Calu3 (cell line): ENCODE measurements at places on chromosomes 12 and 14. TPM values are rescaled to one million over a fixed set of nuclear protein-coding genes. Genes with fewer than 3 reads are reported as not detected.

DNA sequence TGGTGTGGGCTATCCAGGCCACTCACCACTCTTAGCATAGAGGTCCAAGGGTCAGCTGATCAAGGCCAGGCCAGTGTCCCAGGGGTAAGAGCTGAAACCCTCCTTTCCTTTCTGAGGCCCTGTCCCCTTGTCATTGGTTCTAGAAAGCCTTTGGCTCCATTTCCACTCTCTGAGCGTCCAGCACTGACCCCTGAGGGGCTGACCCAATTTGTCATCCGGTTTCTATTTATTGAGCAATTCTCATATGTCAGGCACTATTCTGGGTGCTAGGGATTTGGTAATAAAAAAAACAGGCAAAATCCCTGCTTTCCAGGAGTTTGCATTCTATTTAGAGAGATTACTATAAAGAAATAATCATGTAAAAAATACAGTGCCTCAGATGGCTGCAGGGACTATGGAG lies 3.4 kb downstream of the KRT77 start:
- no peak for DNase-seq

GRCh38 chr12:61385771-61386170 lies 874.4 kb upstream of the USP15 start:
- DNase-seq: no peak

Gene NEMP1
- total RNA-seq: 60.4 and 63.2 TPM in 2 replicates

Gene LACRT
- not detected in 2 replicates for total RNA-seq

Gene SUDS3
- 49.4 and 50.5 TPM in 2 replicates for total RNA-seq

DNA sequence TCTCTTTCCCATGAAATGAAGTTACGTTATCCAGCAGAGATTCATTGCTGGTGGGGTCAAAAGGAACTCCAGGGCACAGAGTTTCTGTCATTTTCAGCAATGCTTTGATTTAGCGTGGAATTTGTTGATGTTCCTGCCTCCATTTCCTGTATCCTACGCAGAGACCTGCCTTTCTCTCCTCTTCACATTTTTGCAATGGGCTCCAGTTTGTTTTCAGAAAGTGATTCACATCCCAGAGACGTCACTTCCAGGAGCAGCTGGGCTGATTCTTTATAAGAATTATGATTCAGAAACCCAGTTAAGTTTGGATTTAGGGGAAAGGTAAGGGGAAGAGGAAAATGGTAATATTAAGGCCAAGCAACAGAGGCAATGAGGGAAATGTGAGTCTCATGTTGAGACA lies 11.6 kb downstream of the RNASE10 start:
- DNase-seq: no peak

DNA sequence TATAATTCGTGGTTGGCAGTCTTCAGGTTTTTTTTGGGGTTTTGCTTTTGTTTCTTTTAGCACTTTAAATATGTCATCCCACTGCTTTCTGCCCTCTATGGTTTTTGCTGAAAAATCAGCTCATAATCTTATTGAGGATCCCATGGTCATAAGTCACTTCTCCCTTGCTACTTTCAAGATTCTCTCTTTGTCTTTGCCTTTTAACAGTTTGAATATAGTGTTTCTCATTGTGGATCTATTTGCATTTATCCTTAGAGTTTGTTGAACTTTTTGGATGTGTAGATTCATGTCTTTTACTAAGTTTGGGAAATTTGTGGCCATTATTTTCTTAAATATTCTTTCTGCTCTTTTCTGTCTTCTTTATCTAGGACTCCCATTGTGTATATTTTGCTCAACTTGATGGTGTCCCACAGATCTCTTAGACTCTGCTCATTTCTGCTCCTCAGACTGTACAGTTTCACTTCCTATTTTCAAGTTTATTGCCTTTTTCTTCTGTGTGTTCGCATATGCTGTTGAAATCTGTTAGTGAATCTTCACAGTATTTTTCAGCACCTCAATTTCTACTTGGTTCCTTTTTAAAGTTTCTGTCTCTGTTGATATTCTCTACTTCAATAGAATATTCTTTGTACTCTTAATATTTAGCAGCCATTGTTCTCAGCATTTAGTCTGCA lies 70.8 kb downstream of the WNK1 start:
- no peak for DNase-seq

Gene OTOGL
- 0.05 and 0.09 TPM in 2 replicates for total RNA-seq
